ENCODE measurements at places on chromosomes 1 and 21.

- no peak for DNase-seq
Observed at GRCh38 chr1:183214021-183214970, 28.2 kb downstream of the LAMC2 start.

- no peak for DNase-seq
Observed at GRCh38 chr1:193070942-193071341, 11.5 kb downstream of the RO60 start.

DNA sequence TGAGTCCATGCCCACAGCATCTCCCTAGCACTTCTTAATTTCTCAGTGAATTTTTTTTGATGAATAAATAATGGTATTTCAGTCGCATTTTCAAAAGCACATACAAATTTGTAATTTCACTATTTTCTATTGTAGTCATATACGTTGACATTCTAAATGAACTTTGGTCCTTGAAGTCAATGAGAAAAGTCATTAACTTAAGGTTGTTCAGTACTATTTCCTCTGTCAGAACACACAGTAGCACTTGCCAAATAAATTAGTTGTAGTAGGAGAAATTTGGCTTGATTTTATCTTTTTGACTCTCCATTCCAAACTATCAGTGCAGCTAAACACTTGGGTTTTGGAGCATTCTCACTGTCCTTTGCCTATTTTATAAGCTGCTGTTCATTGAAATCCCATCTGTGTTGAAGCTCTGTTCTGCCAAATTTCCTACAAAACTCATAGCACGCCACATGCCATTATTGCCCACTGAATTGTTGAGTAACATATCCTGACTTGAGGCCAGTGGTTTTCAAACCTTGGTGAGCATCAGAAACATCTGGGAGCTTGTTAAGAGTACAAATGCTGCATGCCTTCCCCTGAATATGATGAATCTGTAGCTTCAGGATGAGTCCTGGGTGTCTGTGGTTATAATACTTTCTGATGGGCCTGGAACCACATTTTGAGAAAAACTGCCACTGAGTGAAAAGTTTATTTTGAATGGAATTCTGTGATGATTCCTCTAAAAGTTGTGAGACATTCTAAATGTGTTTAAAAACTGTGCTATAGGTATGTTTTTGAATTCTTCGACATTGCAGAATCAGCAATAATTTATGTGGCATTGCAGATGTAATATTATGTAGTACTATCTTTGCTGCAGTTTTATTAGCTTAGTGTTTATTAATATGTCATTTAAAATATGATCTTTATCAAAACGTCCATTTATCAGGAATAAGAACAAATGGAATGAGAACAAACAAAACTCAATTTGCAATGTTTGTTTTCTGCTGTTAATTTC is 78.9 kb downstream of the DNM3 start:
- no peak for DNase-seq

GRCh38 chr1:40687059-40687458 is 4.4 kb upstream of the NFYC start:
- DNase-seq: no peak

- DNase-seq: no peak
Observed at GRCh38 chr1:54002544-54003248, 15.3 kb downstream of the LDLRAD1 start.

DNA sequence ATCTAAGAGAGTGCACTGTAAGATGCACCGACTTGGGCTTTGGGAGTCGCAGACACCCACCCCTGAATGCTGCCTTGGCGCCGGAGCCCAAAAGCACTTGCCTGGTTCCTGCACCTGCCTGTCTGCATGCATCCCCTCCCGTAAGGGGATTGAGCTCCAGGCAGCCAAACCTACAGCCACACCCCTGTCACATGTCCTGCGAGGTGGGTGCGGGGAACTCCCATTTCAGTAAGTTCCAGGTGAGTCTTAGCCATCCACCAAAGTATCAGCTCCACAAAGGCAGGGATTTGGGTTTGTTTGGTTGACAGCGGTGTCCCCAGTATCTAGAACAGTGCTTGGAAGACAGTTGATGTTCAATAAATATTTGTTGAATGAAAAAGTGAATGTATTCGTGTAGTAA is 31.5 kb upstream of the MAP10 start:
- no peak for DNase-seq
